CD8-positive, alpha-beta memory T cell (primary cell): ENCODE measurements at places on chromosomes 11 and 22.

DNA sequence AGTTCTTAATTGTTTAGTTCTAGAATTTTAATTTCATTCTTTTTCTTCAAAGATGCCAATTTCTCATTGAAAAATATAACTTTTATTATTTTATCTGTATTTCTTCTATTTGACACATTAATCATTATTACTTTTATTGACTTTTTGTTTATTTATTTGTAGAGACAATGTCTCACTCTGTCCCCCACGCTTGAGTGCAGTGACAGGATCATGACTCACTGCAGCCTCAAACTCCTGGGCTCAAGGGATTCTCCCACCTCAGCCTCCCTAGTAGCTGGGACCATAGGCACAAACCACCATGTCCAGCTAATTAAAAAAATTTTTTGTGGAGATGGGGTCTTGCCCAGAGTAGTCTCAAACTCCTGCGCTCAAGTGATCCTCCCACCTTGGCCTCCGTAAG is 30.3 kb upstream of the FBLN1 start:
- DNase-seq: no peak

DNA sequence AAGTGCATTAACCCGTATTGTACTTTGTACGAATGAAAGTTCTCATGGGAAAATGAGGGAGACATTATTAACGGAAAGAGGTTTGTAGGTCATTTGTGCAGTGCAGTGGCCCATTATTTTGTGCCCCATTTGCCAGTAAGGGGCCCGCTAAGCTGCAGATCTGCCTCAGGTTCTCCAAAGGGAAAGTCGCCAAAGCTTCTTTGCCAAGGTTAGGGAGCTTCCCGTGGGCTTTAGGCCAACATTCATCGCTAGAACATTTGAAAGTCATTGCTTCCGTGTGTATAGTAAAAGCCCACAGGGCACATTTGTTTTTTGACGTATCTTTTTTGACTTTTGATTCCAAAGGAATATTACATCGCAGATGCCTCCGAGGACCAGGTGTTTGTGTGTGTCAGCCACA is 61.0 kb upstream of the SORL1-AS1 start:
- no peak for DNase-seq

GRCh38 chr11:87954476-87954875 is 220.8 kb downstream of the RAB38 start:
- no peak for DNase-seq

DNA sequence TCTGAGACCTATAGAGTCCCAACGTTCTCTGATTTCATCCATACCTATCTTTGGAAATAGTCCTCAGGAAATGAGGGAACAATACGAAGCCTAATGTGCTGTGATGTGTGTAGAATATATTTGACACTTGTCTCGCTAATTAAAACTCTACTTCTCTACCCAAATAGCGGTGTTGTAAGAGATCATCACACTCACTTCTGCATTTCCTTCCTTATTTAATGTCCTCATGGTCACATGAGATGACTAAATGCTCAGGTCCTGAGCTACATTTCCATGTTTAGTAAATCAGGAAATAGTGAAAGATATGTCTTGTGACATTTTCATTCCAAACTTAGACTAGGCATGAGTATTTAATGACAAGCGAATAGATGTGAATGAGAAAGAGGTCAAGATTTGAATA is 112.3 kb downstream of the MAML2 start:
- no peak for DNase-seq

GRCh38 chr11:117644403-117645155 is 152.4 kb downstream of the DSCAML1 start:
- DNase-seq: no peak

DNA sequence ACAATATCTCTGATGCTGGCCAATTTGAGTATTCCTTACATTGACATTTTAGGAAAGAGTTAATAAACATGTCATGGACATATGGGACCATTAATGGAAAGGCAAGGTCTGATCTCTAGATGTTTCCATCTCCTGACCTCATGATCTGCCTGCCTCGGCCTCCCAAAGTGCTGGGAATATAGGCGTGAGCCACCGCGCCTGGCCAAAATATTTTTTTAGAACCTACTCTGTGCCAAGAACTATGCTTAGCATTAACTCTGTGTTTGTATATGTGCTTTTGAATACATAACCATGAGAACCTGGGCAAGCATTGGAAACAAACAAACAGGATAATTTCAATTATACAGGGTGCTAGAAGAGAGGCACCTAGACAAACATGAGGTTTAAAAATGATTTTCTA is 123.2 kb downstream of the ATG16L2 start:
- no peak for DNase-seq

GRCh38 chr22:31107894-31108218 is 488 bp upstream of the SELENOM start:
- no peak for DNase-seq

- DNase-seq: no peak
Measured at GRCh38 chr11:65992056-65992455, 9.9 kb downstream of the EIF1AD start.

GRCh38 chr11:73227571-73228211 is 9.6 kb downstream of the P2RY2 start:
- no peak for DNase-seq

- DNase-seq: no peak
Measured at GRCh38 chr22:36154423-36154945, 6.1 kb downstream of the APOL3 start.

DNA sequence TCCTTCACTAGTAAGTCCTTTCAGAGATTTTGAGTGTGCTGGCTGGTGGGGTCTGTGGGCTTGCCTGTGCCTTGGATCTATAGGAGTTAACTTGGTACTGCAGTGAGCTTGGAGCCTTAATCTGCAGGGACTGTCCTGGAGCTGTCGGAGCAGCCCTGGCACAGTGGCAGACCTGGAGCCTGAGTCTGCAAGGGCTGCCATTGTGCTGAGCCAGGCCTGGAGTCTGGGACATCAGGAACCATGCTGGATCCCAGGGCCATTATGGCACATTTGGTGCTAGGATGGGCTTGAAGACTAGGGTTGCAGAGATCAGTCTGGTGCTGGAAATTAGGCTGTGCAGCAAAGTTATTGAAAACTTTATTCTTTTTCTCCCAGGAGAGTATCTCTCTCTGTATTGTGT is 665.4 kb downstream of the METTL15 start:
- DNase-seq: no peak

DNA sequence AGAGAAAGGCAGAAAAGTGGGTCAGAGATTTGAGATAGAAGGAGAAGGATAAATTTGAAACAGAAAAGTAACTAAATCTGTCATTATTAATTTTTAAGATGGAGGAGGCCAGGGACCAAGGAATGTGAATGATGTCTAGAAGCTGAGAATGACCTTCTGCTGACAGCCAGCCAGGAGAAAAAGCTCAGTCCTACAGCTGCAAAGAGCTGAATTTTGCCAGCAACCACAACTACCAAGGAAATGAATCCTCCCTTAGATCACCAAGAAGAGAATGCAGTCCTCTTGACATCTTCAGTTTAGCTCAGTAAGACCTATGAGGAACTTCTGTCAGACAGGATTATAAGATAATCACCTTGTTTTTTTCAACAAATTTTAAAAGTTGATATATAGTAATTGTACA is 538.2 kb downstream of the LRRC4C start:
- DNase-seq: no peak

DNA sequence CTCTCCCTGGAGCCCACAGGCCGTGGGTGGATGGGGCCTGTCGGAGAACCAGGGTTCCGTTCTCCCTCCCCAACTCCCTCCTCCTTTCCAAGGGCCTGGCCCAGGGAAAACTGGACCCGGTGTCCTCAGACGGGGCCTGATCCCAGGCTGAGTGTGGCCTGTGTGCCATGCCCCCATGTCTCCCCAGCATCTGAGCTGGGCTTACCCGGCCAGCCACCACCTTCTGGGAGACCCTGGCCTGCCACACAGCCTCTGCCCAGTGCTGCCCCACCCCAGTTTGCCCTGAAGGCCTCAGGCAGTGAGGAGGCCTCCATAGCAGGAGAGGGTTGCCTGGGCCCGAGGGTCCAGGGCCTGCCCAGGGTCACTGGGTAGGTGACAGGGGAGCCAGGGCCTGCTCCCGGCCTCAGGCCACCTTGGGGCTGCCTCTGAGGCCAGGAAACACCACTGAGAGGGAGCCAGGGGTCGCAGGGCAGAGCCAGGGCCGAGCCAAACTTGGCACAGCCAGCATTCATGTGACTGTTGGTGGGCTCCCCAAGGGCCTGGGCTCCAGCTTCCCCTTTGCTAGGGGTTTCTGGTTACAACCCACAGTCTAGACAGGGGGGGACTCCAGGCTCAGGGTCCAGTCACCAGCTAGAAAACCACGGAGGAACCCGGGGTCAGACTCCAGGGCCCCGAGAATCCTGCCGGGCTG is 590 bp upstream of the IFITM10 start:
- DNase-seq: no peak

GRCh38 chr22:34534101-34534500 is 531.9 kb upstream of the ISX start:
- no peak for DNase-seq

DNA sequence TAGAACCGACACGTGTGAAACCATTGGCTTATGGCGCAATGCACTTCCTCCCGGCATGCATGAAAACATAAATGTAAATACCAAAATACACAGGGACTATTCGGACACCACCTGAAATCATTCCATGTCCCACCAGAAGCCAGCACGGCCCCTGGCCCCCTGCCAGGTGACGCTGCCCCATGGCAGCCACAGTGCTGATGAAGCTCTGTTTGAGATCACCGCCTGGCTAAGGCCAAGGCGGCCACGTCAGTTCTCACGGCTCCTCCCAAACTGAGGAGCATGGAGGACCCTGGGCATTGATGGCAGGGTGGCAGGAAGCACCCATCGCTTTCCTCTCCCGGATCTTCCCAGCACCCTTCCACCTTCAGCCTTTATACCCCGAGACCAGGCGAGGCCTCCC is 89.5 kb downstream of the CDKN1C start:
- no peak for DNase-seq

GRCh38 chr11:63849691-63850090 is 10.8 kb downstream of the MARK2 start:
- DNase-seq: no peak

DNA sequence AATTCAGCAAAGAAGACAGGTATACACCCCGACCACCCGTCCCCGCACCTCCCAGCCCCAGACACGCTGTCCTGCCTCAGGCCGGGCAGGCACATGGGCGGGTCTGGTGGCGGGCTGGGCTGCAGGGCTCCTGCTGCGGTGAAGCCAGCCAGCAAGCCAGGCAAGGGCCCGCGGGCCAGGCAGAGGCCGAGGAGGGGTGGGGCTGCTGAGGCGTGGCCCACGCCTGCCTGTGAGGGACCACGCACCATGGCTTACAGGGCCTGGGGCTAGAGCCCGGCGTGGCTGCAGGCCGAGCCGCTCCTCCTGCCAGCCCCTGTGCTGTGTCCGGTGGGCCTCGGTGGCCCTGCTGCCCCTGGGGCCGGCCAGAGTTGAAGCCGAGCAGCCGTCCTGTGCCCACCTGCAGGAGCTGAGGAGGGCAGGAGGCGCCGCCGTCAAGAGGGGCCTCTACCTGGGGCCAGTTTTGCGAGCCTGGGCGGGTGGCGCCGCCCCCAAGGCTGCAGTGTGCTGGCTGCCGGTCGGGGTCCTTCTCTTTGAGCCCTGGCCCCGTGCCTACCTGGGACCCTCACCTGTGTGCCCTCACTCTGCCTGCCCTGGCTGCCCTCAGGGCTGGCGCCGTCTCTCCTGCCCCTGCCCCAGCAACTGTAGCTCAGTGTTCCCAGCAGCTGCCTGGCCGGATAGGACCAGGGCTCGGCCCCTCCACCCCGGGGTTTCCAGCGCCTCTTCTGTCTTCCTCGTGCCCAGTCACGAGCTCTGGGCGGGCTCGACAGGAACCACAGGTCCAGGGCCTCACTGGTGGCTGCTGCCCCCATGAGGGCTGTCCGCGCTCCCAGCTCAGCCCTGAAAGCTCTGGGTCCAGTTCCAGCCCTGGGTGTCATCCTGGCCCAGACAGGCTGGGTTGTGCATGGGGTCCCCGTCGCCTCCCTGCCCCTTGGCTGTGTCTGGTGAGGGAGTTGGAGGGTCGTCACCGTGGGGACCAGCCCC is 38.4 kb downstream of the MOB2 start:
- no peak for DNase-seq

- no peak for DNase-seq
Measured at GRCh38 chr11:14308114-14308896, 50.7 kb downstream of the RRAS2 start.

DNA sequence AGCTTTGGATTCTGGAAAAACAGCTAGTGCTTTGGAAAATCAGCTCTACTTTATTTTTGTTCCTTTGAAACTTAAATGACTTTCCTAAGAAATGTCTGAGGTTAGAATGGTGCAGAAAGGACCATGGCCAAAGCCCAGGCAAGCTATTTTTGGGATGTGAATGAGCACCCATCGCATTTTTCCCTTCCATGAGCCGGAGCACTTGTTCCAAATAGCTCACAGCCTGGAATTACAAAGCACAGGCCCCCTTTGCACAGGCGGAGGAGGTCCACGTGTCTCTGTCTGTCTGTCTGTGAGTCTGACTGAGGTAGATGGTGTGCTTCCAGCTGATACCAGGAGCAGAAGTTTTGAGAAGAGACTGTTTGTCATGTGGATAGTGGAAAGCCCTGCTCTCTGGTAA is 50.7 kb downstream of the MICAL2 start:
- no peak for DNase-seq

DNA sequence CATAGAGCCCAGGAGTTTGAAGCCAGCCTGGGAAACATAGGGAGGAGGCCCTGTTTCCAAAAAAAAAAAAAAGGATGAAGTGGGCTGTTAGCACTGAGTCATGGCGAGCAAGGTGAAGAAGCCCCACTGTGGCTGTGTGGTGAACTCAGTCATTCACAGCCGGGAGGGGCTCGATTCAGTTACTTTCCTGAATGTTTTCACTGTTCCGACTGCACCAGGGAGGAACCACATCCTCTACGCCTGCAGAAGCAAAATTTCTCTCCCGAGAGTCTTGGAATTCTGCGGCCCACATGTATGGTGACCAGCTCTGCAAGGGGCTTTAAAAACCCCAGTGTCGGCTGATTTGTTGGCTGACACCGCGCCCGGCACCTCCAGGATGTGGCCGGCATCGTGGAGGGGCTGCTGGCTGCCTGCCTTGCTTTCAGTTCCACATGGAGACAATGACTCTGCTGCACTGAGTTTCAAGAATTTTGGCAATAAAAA is 27.8 kb upstream of the GRAMD4 start:
- peak; percentile 20 for DNase-seq

- no peak for DNase-seq
Measured at GRCh38 chr22:36577019-36577418, 48.1 kb upstream of the EIF3D start.

- DNase-seq: no peak
Measured at GRCh38 chr11:115642660-115643059, 138.4 kb upstream of the CADM1 start.

DNA sequence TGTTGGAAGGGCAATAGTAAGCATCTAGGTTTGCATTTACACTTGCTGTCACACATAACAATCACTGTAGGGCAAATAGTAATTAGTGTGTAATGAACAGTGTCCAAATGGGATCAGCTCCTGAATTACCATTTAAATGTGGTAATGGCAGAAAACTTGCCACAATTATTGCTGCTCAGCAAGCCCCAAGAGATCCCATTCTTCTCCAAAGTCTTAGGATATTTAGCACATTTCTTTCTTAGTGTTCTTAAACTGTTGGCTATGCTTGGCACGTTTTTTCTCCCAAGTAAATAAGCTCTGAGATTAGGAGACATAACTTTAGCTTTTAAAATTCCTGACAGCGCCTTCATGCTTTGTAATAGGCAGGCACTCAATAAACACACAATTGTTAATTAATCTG is 1037.0 kb downstream of the DLG2 start:
- DNase-seq: no peak
